ENCODE measurements at places on chromosomes 6 and 20.

DNA sequence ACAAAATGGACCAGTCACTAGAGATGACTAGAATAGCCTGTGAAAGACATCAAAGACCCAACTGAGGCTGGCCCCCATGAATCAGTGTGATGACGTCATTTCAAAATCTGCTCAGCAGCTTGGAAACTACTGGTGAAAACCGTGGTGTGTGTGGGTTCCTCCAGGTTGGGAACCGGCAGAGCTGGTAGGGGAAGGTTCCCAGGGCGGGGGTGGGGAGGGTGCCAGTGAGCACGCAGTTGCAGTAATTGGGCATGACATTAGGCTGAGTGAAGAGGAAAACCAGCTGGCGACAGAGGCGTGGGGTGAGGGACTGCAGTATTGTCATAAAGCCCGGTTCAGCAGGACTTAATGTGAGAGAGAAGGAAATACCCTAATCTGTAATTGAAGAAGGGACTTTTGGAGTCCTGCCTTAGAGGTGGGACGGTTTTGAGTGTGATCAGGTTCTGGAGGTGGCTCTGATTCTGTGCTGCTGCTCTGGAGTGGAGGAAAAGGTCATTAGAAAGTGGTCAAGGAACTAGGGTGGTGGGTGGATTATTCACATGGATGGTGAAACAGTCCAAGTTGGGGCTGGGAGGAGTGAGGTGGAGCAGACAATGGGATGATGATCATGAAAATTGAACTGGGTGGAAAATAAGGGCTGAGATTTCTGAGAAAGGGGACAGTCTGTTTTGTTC, 52.0 kb upstream of the MTHFD1L start:
- DNase-seq, result peak; percentile 4

DNA sequence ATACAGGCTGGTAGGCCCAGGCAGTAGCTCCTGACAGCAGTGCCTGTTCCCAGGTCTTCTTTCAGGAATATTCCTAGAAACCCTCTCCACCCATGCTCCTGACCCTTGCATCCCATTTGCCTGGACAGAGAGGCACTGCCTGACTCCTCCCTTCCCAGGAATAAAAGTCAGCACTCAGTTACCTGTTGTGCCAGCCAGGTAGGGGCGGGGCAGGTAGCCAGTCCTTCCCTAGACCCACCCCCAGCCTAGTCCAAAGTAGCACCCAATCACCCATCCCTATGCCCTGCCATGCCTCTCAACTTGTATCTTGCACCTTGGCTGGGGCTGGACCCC, 129.9 kb downstream of the MRPL14 start:
- no peak for DNase-seq

DNA sequence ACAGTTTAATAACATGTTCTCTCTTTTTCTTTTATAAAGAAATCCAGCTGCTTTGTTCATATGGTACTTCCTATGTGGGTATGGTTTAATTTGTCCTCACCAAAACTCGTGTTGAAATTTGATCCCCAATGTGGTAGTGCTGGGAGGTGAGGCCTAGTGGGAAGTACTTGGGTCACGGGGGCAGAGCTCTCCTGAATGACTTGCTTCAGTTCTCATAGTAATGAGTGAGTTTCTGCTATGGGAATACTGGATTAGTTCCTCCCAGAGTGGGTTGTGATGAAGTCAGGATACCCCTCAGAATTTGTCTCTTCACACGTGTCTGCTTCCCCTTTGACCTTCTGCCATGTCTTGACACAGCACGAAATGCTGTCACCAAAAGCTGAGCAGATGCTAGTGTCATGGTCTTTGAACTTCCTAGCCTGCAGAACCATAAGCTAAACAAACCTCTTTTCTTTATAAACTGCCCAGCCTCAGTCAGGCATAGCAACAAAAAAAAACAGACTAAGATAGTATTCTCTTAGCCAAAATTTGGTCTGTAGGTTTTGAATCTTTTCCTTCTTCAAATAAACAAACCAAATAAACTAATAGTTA, 87.8 kb upstream of the HS3ST5 start:
- no peak for DNase-seq

DNA sequence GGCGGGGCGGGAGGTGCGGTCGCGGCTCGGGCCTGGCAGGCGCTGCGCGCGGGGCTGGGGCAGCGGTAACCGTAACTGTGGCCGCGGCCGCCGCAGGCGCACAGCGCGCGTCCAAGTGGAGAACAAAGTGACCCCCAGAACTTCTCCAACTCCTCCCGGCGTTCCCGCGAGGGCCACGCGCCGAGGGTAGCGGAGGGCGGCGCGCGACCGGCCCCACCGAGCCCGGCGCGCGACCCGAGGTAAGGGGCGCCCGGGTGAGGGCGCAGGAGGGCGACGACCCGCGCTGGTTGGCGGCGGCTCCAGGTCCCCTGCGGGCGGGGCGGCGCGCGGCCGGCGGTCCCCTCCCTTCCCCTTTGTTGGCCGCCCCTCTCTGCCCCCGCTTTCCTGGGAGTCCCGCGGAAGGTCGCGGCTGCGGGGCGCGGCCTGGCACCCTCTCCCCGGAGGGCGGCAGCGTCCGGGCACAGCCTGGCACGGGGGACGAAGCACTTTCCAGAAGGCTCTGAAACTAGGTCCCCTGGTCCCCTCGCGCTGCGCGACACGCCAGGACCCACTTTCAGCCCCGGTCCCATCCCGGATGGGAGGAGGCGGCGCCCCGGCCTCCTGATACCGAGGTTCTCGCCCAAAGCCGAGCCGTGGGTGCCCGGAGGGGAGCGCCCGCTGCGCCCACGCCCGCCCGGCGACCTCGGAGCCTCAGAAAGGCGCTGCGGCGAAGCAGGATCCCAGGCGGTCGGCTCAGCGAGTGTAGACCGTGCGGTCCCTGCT, at the start of gene TIAM2:
Gene TIAM2 (plus strand): TSS at position 62 of the 762 bp plus-strand sequence. CDS start 133,909 bp downstream, outside the sequence.
- no peak for DNase-seq

GRCh38 chr6:43246301-43247113, 3.2 kb downstream of the TTBK1 start:
- DNase-seq, result no peak

- DNase-seq, result no peak
Observed at GRCh38 chr6:110491644-110492317, 15.4 kb upstream of the SLC22A16 start.

- DNase-seq, result no peak
Observed at GRCh38 chr6:4355241-4355640, 219.9 kb upstream of the ECI2 start.

DNA sequence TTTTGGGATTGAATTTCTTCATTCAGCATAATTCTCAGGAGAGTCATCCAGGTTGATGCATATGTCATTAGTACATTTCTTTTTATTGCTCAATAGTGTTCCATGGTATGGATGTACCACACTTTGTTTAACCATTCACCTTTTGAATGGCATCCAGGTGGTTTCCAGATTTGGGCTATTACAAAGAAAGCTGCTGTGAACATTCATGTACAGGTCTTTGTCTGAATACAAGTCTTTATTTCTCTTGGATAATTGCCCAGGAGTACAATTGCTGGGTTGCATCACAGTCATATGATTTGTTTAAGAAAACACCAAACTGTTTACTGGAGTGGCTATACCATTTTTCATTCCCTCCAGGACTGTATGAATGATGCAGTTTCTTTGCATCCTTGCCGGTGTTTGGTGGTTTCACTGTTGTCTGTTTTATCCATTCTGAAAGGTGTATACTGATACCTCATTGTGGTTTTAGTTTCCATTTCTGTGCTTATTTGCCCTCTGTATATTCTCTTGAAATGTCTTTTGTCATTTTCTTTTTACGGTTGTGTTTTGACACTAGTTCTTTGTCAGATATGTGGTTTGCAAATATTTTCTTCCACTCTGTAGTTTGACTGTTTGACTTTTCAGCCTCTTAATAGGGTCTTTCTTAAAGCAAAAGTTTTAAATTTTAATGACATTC, 8.8 kb downstream of the CDKAL1 start:
- no peak for DNase-seq

DNA sequence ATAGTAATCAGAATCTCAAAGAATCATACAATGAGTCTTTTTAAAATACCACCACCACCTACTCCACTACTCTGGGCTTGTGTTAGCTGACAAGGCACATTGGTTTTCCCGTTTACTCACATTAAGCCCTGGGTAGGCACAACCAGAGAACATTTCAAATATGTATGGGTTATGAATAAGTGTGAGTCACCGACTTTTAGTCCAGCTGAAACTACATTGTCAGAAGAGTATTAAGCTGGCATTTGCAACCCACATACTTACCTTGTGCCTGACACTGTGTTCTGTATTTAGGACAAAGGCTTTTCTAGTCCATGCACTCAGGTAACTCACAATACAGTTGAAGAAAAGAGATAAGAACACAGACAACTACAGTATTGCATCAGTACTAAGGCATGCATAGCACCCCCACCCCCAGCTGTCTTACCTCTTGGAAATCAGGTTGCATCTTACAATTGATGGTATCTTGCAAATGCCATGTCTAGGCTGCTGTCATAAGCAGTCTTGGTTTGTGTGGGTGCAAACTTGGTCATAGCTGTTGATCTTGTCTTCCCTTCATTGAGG, 40.3 kb upstream of the AHI1 start:
- DNase-seq, result peak; percentile 18

GRCh38 chr20:431012-431904, 23.2 kb downstream of the RBCK1 start:
- no peak for DNase-seq

- no peak for DNase-seq
Observed at GRCh38 chr20:51085769-51086168, 62.9 kb upstream of the KCNG1 start.

DNA sequence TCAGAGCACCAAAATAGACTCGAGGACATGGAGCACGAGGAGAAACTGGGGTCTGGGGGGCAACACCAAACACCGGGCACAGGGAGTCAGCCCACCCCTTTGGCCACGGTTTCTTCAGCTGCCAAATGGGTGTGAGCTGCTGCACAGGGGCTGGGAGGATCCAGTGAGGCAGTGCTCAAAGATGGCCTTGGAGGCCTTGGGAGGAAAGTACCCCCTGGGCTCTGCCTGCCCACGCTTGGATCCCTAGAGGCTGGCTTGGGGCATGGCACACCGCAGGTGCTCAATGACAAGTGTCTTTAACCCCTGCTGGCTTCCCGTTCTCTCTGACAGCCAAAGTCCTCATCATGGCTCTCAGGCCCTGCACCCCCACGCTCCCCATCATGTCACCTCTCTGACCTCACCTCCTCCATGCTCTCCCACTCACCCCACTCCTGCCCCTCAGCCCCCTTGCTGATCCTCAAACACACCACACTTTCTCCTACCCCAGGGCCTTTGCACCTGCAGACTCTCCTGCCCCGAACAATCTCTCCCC, 190.3 kb downstream of the ANKRD60 start:
- DNase-seq, result no peak
